Activated B cell treated with CpG ODN at 0.5 μM for 24 hours (primary cell): ENCODE measurements at places on chromosomes 2 and 18. TPM values are rescaled to one million over a fixed set of nuclear protein-coding genes. Genes with fewer than 3 reads are reported as not detected.
A peak's percentile ranks its signal among the peaks of the same experiment; 100 is the strongest.

GRCh38 chr2:136248242-136248641, 130.3 kb upstream of the CXCR4 start:
- no peak overlapping the region for H3K4me3 ChIP-seq
- no peaks in the 10 kb centered on the region for H3K36me3 ChIP-seq
- no peak for DNase-seq
- H3K27me3 ChIP-seq, result no peaks in the 10 kb centered on the region
- no peak overlapping the region for H3K27ac ChIP-seq

The SNORC gene
- 0.88 and 2.1 TPM in 2 replicates for total RNA-seq

GRCh38 chr2:219459460-219460311, 25.0 kb downstream of the SPEG start:
- peaks cover 13% of the 10 kb centered on the region for H3K27me3 ChIP-seq
- DNase-seq, result peak; percentile 39
- no peaks in the 10 kb centered on the region for H3K36me3 ChIP-seq
- H3K4me1 ChIP-seq, result no peaks in the 10 kb centered on the region

The IL1R2 gene
- not detected in 2 replicates for total RNA-seq

DNA sequence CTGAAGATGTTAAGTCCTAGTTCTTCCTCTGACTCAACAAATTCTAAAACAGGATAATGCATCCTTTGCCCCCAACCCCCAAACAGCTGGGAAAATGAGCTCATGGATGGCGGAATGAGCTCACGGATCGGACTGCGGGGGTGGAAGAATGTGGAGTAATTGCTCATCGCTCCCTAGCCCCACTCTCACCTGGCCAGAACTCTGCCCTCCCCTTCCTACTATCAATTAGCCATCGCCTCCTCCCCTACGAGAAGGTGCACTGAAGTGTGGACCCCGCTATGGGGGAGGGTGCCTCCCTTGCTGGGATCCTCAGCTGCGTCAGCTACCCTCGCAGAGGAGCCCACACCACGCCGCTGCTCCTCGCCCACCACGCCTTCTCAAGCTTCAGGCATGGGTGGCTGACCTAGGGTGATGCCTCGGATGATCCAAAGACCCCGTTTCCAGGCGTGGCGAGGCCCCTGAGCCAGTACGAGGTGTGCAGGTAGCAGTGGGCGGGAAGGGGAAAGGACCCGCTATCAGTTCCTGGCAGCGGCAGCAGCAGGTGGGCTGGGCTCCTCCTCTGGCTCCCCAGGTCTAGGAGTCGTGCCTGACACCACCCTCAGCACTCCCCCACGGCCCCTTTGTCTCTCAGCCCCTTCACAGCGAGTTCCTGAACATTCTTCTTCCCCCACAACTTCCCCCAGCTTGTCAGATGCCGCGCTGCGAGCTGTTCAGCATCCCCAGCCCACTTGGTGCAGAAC, 82.1 kb upstream of the POMC start:
- no peaks in the 10 kb centered on the region for H3K27me3 ChIP-seq
- H3K4me3 ChIP-seq, result peak overlapping the region; percentile 76
- H3K4me1 ChIP-seq, result peaks cover 29% of the 10 kb centered on the region

DNA sequence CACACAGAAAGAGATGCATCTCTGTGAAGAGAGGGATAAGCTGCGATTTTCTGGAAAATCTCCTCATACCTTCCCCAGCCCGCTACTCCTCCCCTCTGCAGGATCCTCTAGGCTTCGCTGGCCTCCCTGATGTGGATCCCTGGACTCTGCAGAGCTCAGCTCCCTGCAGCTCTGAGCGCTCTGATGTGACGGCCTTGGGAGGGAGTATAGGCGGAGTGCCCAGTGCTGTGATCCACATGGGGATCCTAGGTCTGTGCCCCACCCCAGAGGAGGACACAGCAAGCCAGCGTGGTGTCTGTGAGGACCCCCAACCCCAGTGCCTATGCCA, 111.0 kb downstream of the GYPC start:
- H3K27ac ChIP-seq, result no peak overlapping the region
- H3K4me1 ChIP-seq, result peaks cover 7% of the 10 kb centered on the region
- H3K4me3 ChIP-seq, result no peak overlapping the region

DNA sequence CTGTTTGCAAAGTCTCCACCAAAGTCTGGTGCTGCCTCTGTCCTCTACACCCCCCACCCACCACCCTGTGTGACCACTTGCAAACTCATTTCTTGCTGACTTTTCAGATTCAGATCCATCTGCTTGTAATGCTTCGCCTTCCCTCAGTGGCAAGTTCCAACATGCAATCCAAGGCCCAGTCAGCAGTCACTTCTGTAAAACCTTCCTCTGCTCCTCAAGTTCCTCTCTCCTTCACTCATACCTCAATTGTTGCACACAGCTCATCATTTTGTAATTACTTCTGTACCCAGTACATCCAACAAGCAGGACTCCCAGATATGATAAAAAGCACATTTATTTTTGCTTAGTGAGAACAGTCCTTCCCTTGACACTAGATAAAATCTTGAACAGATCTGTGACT, 6.5 kb upstream of the LOXHD1 start:
- DNase-seq, result no peak
- no peak overlapping the region for H3K4me3 ChIP-seq
- no peaks in the 10 kb centered on the region for H3K36me3 ChIP-seq
- H3K27ac ChIP-seq, result no peak overlapping the region
- peaks cover 9% of the 10 kb centered on the region for H3K27me3 ChIP-seq

- H3K36me3 ChIP-seq, result no peaks in the 10 kb centered on the region
- H3K27ac ChIP-seq, result no peak overlapping the region
- H3K4me3 ChIP-seq, result no peak overlapping the region
Measured at GRCh38 chr18:10035281-10035991, 121.6 kb downstream of the VAPA start.

GRCh38 chr2:60759654-60760053, 3.6 kb downstream of the PAPOLG start:
- H3K27ac ChIP-seq, result no peak overlapping the region
- no peak for DNase-seq
- H3K27me3 ChIP-seq, result no peaks in the 10 kb centered on the region
- H3K4me1 ChIP-seq, result peaks cover 29% of the 10 kb centered on the region
- peaks cover 52% of the 10 kb centered on the region for H3K36me3 ChIP-seq

The MEMO1 gene
- 68.7 and 71.6 TPM in 2 replicates for total RNA-seq

- no peak overlapping the region for H3K27ac ChIP-seq
- no peak for DNase-seq
- H3K27me3 ChIP-seq, result peaks cover 6% of the 10 kb centered on the region
- H3K4me3 ChIP-seq, result no peak overlapping the region
- no peaks in the 10 kb centered on the region for H3K36me3 ChIP-seq
- H3K4me1 ChIP-seq, result no peaks in the 10 kb centered on the region
Measured at GRCh38 chr2:240953426-240954410, 44.7 kb upstream of the SNED1 start.

GRCh38 chr2:98489971-98490962, 45.6 kb downstream of the INPP4A start:
- H3K27ac ChIP-seq, result no peak overlapping the region
- H3K4me3 ChIP-seq, result no peak overlapping the region
- H3K36me3 ChIP-seq, result peaks cover 11% of the 10 kb centered on the region
- H3K4me1 ChIP-seq, result peaks cover 22% of the 10 kb centered on the region
- no peak for DNase-seq
- H3K27me3 ChIP-seq, result no peaks in the 10 kb centered on the region

DNA sequence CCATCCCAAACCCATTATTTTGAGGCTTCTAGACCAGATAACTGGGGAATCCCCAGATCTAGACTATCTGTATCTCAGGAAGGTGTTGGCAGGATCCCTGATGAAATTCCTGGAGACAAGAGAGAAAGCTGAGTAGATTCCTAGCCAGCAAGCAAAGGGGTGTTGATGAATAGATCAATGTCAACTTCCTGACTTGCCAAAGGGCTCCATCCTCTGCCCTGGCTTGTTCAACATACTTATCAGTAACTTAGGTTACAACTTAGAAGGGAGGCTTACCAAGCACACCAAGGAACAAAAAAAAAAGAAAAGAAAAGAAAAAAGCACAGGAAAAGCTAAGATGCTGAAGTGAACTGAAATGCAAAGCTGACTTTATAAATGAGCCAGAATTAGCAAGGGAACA, 53.3 kb downstream of the TNS1 start:
- no peak overlapping the region for H3K27ac ChIP-seq
- no peaks in the 10 kb centered on the region for H3K4me1 ChIP-seq
- no peak for DNase-seq
- peaks cover 3% of the 10 kb centered on the region for H3K27me3 ChIP-seq
- no peak overlapping the region for H3K4me3 ChIP-seq
